DMS 273 treated with DMSO at 0.1 percent for 48 hours (cell line): ENCODE measurements at places on chromosomes 6 and 20.
A peak's percentile ranks its signal among the peaks of the same experiment; 100 is the strongest.

DNA sequence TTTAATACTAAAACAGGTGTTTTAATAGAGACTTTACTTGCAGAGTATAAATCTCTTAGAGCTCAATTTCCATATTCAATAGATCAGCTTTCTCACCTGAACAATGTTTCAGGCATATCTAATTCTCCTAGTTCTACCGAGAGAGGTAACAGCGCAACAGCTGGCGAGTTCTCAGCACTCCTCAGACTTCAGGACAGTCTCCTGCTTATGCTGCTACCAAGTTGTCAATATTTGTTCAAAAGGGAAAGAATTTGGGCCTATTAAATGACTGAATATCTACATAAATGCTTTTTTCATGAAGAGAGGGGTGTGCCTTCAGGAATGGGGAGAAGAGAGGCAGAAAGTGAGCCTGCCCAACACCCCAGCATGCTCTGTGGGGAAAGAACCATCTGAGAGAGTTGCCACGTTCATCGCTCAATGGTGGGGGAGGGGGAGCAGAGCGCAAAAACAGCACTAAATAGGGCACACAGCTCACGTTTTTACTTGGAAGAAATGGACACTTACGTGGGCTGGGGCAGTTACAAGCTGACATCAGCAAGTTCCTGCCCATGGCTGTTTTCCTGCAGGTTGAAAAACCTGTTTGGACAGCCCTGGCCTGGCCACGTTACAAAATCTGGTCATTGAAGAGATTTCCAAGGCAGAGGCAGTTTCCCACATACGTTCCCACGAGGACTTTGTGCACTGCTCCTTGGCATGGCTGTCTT lies 38.0 kb downstream of the EZR start:
- no peak for DNase-seq

GRCh38 chr20:40497899-40498691 lies 190.9 kb downstream of the MAFB start:
- no peak for DNase-seq

DNA sequence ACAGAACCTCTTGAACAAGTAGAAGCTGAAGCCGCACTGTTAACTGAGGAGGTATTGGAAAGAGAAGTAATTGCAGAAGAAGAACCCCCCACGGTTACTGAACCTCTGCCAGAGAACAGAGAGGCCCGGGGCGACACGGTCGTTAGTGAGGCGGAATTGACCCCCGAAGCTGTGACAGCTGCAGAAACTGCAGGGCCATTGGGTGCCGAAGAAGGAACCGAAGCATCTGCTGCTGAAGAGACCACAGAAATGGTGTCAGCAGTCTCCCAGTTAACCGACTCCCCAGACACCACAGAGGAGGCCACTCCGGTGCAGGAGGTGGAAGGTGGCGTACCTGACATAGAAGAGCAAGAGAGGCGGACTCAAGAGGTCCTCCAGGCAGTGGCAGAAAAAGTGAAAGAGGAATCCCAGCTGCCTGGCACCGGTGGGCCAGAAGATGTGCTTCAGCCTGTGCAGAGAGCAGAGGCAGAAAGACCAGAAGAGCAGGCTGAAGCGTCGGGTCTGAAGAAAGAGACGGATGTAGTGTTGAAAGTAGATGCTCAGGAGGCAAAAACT lies 40.1 kb downstream of the ZBTB2 start:
- DNase-seq = no peak

GRCh38 chr20:15616626-15617025 lies 956.6 kb downstream of the KIF16B start:
- DNase-seq = peak; percentile 77

DNA sequence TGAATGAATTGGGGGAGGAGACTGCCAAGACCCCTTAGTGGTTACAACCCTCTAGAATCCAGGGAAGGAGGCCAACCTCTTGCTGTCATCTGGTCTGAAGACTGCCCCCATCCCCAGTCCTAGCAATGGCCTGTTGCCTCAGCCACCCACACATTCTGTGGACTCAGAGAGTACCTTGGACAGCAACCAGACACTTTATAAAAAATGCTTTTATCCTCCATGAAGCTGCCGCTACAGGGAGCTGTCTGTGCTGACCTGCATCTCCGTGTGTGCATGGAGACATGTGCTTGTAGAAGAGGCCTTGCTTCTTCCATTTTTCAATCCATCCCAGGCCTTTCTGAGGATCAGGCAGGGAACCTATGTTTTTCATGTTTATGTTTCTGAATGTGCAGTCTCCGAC lies 15.2 kb downstream of the CDH22 start:
- no peak for DNase-seq

GRCh38 chr6:51678274-51678673 lies 409.1 kb downstream of the PKHD1 start:
- DNase-seq = no peak
